Coronary artery (tissue), 2 donors: ENCODE measurements at places on chromosomes 7 and 10.

GRCh38 chr10:35927990-35928488 is 285.9 kb upstream of the FZD8 start:
- no peak for DNase-seq

DNA sequence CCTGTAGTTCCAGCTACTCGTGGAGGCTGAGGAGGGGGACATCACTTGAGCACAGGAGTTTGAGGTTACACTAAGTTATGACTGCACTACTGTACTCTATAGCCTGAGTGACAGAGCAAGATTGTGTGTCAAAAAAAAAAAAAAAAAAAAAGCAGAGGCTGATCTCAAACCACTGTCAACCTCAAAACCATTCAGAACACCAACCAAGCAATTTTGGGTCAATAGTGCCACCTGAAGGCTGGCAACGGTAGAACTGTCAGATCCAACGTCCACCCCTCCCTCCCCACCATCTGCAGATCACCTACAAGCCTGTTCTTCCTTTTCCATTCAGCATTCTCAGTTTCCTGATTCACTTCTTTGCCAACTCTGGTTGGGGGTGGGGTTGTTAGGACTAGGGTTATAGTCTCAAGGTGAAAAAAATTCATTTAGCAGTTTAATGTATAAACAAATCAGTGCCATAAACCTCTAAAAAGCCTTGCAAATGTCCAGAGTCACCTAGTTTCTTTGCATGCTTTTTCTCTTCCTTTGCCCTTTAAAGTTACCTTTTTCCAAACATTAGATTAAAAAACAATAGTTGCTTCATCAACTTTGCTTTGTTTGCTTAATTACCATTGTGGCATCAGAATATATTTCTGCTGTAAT is 2.6 kb downstream of the MRPS33 start:
- no peak for DNase-seq

- no peak for DNase-seq
Measured at GRCh38 chr10:114167985-114168384, 6.0 kb downstream of the CCDC186 start.

- DNase-seq, result no peak
Measured at GRCh38 chr10:99731306-99732032, 458 bp downstream of the COX15 start.

DNA sequence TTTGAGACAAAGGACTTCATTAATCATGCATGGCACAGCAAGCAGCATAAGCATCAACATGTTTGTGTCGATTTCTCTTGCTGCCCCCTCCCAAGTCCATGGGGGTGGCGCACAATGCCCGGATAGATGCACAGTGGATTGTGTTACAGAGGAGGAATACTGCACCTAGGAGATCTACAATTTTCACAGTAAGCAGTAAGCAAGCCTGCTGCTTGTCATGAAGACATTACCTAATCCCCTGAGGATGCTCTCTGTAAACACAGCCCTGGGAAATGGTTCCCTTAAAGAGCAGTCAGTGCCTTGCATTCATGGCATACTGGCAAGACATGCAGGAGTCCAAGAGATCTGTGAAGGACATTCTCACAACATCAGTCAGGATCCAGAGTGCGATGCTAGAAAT is 137.7 kb downstream of the ETV1 start:
- no peak for DNase-seq
